AG20443 (cell line): ENCODE measurements at places on chromosomes 6 and 20.

- DNase-seq = peak; percentile 85
Measured at GRCh38 chr20:23061734-23062561, 12.5 kb upstream of the THBD start.

GRCh38 chr6:129634411-129635230 is 75.4 kb downstream of the ARHGAP18 start:
- DNase-seq = no peak

GRCh38 chr6:116157391-116157790 is 31.5 kb upstream of the COL10A1 start:
- no peak for DNase-seq

- DNase-seq = no peak
Measured at GRCh38 chr6:26363882-26364701, 906 bp upstream of the BTN3A2 start.

DNA sequence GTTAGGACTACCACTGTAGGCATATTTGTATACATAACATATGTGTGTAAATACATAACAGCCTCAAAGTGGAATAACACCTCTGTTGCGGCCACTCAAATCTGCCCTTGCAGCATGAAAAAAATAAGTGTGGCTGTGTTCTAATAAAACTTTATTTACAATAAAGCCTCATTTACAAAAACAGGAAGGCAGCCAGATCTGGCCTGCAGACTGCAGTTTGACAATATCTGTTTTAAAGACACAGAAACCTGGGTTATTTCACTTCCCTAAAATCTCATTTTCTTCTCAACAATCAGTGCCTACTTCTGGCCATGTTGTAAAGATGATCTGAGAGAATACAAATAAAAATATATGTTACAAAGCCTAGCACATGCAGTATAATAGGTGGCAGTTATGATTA is 53.9 kb upstream of the SCML4 start:
- DNase-seq = no peak

DNA sequence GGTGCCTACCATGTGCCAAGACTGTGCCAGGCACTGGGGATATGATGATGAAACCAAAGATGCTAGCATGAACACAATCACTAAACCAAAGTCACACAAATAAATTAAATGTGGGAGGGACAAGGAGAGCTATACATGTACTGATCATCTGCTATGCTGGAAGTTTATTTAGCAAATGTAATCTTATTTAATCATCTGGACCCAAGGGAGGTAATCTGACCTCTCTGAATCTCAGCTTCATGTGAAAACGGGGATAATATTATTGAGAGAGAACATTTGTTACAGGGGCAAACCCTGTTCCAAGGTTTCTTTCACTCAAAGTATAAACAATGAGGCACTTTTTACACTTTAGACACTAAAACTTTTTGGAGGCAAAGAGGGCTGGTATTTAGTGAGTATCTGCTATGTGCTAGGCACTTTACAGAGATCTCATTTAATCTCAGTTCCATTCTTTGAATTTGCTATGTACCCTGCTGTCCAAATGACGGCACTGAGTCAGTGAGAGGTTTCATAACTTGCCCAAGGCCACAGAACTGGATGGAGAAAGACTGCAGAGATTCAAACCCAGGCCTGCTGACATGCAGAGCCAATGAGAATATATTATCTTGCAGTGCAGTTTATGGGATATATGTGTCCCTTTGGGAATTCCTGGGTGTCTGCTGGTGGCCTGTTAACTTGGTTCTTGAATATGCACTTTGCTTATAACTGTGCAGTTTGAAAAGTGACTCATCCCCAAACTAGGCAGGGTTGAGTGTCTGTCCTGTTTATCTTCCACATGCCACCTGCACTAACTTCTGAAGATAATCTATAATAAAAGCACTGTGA is 3.3 kb upstream of the ASXL1 start:
- DNase-seq = no peak
